M059J (cell line): ENCODE measurements at places on chromosomes 12 and 14.

GRCh38 chr12:5973461-5974115 is 28.5 kb upstream of the ANO2 start:
- DNase-seq, result no peak

- DNase-seq, result no peak
Observed at GRCh38 chr14:103544388-103545218, 15.6 kb downstream of the TRMT61A start.

GRCh38 chr14:77906446-77906845 is 106.5 kb downstream of the ADCK1 start:
- no peak for DNase-seq

DNA sequence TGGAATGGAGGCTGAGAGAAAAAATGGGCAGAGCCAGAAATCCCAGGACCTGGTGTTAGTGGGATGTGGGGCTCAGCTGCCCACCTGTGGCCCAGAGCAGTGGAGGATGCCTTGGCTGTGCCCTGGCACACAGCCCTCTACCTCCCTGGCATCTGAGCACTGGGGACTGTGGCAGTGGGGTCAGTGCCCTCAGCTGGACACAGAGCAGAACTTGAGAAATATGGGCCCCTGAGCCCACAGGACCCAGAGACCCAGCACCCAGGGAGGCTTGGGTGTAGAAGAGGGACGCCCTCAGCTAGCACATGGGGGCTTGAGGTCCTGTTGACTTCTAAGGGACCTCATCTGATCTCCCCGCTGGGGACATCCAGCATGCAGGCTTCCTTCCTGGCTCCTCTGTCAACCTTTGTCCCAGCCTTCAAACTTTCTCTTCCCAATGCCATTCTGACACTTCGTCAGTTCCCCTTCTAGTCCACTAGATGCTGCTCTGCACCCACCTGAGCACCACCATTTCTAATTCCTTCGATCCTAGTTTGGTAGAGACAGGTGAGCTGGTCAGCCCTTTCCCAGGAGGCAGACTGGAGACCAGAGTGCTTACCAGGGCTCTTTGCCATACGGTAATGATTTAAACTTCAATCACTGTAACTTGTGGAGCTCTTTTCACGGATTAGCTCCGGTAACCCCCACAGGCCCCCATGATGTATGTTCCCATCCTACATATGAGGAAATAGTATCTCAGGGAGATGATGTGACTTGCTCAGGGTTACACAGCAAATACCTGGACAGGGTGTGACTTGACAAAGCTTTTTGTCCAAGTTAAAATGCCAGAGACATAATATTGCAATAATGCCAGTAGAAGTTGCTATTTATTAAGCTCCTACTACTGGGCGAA is 143.7 kb downstream of the ASCL4 start:
- DNase-seq, result peak; percentile 28

- peak; percentile 62 for DNase-seq
Observed at GRCh38 chr12:99381992-99382391, 265.6 kb upstream of the GARIN6 start.

DNA sequence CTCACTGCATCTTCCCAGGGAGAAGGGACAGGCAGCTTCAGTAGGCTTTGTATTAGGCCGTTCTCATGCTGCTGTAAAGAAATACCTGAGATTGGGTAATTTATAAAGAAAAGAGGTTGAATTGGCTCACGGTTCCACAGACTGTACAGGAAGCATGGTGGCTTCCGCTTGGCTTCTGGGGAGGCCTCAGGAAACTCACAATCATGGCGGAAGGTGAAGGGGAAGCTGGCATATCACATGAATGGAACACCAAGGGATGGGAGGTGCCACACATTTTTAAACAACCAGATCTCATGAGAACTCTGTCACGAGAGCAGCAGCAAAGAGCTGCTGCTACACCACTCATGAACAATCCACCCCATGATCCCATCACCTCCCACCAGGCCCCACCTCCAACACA is 182.2 kb upstream of the SFSWAP start:
- DNase-seq, result no peak

DNA sequence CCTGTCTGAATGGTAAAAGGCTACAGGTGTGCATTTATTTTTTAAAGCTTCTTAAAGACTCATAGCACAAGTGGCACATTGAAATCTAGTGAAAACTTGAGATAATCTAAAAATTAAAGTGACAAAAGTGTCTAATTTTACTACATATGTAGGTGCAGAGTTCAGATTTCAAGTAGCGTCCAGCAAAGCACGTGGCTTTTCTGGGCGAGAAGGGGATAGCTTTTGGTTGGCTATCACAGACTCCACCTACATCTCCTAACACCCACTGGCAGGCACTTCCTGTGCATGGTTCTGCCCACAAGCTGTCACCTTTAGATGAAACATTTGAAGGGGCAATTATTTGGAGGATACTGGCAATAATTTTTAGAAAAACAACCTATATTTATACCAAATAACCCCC is 1.9 kb upstream of the PITPNM2 start:
- no peak for DNase-seq

- no peak for DNase-seq
Observed at GRCh38 chr14:101167428-101167827, 263.9 kb upstream of the RTL1 start.

DNA sequence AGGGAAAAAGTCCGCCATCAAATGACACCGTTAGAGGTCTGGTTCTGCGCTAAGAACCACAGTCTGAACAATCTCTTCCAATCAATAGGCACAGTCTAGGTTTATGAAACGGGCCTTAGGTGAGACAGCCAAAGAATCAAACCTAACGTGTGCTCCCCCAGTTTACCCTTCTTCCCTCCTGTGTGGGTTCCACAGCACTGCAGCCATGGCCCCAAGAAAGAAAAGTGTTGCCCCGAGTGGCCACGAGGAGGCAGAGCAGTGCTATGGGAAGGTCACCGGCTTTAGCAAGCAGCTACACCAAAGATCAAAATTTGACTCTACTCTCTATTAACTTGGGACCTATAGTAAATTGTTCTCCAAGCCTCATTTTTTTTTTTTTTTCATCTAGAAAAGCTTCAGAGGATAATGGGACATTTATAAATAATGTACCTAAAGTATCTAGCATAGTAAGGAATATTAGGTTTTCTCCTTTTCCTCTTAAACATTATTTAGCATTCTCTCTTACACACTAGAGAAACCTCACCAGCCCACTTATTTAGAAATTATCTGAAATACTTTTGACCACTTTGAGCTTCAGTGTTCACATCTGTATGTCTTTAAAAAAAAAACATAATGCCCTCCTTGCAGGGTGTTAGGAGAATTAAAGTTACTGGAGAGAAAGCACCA is 70.2 kb upstream of the GPHB5 start:
- DNase-seq, result peak; percentile 44

DNA sequence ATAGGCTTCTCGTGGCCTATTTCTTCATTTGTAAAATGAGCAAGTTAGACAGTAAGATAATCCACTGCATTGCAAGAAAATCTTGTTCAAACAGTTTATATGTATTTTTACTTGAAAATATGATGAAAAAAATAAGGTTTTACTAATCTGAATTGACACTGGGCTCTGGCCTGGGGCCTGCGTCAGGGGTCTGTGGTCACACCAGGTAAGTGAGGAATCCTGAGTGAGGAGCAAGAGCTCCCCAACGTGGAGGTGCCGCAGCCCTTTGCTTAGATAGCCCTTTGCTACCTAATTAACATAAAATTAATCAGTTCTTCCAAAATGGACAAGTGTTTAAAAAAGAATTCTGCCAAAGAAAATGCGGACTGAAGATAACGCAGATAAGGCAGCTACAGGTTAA is 39.1 kb upstream of the STAB2 start:
- no peak for DNase-seq

GRCh38 chr12:111389635-111390034 is 16.1 kb upstream of the SH2B3 start:
- DNase-seq, result no peak

- DNase-seq, result peak; percentile 78
Observed at GRCh38 chr12:6871052-6871957, 1.8 kb downstream of the SPSB2 start.

GRCh38 chr12:37543966-37544668 is 772.5 kb upstream of the ALG10B start:
- no peak for DNase-seq

DNA sequence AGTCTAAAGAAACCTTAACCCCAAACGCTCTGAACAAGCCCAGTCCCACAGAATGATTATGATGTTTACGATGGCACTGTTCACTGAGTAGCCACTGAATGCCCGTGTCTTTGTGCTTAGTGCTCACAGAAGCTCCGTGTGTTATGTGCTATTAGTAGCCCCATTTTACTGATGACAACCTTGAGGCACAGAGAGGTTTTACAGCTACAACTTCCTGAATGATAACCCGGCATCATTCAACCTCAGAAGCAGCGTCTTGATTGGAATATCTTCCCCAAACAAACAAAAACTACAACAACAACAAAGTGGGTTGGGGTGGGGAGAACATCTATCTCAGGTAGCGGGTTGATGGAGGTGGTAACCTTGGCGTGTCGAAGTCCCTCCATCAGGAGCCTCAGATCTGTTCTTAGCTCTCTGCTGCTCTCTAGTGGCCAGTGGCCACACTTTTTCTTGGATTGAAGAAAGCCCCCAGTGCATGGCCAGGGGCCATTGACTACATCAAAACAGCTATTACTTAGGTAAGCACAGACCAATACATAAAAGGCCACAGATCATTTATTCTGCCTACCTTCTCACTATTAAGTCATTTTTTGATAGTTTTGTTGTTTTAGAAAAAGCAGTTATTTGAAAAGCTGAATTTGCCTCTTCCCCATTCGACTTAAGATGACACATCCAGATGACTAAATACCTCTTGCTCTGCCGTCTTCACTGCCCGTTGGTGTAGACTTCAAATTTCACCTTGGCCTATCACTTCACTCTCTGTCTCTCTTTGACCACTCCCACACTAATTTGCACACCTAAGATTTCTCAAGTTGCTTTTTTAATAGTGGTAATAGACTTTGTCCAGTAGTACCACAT is 376.9 kb downstream of the GALC start:
- peak; percentile 9 for DNase-seq

DNA sequence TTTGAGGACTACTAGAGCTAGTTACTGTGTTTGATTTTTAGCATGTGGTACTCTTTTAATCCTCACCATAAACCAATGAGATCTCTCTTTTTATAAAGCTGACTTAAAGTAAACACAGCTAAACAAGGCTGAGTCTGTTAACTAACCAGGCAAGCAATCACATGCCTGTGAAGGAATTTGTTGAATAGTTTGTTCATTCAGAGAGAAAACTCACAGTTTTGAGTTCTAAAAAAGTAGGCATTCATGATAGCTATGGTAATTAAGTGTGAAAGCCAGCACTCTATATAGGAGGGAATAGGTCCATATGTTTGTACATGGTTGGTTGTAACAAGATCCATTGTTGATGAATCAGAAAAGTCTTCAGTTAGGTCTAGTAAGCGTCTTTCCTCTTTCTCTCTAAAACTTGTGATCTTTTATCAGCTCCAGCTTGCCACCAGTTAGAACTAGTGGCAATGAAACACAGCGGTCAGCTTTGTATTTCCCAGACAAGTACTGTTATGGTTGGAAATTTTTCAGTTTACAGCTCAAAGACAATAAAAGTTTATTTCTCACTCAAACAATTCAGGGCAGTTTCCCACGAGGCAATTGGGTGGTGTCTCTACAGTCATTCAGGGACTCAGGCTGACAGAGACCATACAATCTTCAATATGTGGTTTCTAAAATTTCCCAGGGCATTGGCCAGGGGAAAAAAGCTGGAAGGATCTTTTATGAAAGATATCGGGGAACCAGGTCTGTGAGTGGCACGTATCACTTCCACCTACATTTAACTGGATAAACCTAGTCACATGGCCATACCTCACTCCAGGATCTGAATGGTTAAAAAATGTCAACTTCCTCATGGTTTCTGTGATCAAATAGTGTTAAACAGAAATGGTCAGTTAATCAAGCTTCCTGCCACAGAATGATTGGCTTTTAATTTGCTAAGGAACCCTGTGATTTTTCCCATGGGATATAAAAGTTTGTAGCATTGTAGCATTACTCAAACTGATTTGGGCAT is 203.1 kb downstream of the KIF21A start:
- no peak for DNase-seq

DNA sequence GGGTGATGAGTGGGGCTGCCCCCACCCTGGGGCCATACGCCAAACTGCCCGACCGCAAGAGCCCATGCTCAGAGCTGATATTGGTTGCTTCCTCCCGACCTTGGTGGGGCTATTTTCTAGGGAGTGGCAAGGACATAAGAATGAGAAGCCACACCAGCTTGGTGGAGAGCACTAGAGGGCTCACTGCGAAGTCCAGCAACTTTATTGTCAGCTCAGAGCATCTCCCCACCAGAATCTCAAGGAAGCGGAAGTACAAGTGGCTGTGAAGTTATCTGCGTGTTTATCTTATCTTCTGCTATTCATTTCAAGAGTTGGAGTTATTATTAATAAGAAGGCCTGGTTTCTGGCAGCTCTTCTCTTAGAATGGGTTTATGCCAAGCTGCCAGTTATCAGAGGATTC is 4.9 kb upstream of the PLXNC1 start:
- no peak for DNase-seq

- DNase-seq, result peak; percentile 81
Observed at GRCh38 chr14:80621701-80622100, 319.8 kb downstream of the CEP128 start.

GRCh38 chr12:48296586-48297282 is 54.0 kb downstream of the ZNF641 start:
- DNase-seq, result peak; percentile 75

GRCh38 chr14:102063808-102064429 is 22.9 kb downstream of the HSP90AA1 start:
- no peak for DNase-seq

DNA sequence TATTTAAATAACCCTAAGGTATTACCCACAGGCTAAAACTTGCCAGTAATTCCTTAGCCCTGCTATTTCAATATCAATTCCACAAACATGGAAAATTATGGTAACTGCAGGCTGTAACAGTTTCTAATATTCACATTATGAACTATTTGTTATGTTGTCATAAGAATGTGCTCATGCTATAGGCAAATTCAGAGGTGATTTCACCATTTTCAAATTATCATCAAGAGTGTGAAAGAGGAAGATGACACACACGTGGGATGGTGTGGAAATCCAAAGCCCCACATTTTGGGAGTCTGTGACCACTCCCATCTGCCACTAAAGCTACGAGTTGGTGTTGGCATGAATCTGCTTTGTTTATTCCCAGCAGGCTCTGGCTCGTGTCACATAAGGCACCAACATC is 5.9 kb upstream of the MYO1A start:
- no peak for DNase-seq

- DNase-seq, result no peak
Observed at GRCh38 chr12:93689076-93689834, 12.1 kb downstream of the CRADD start.

DNA sequence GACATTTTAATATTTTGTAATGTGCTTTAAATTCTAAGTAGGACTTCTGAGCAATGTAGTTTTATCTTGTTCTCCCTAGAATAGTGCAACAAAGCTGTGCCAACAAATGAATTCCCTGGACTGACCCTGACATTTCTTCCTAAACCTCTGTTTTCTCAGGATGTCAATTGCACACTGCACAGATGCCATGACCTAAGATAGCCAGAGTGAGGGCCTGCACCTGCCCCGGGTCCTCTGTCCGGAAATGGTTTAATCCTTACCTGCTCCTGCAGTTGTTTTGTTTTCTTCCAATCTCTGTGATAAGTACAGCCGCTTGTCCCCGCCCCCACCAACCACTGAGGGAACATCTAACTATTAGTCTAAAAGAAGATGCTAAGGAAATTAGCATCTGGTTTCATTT is 831.5 kb downstream of the GALC start:
- no peak for DNase-seq
